ENCODE measurements at places on chromosomes 1 and 21. TPM values are rescaled to one million over a fixed set of nuclear protein-coding genes. Genes with fewer than 3 reads are reported as not detected.

LCE1D gene
- total RNA-seq: not detected

SLAMF1 gene
- total RNA-seq: 3.9 TPM

AADACL3 gene
- not detected for total RNA-seq

HTR6 gene
- total RNA-seq: not detected

B3GALT2 gene
- 3.3 TPM for total RNA-seq

CYP2J2 gene
- total RNA-seq: 1.4 TPM

C2CD4D gene
- total RNA-seq: not detected
